ENCODE measurements at places on chromosomes 6 and 20. TPM values are rescaled to one million over a fixed set of nuclear protein-coding genes. Genes with fewer than 3 reads are reported as not detected.

DNA sequence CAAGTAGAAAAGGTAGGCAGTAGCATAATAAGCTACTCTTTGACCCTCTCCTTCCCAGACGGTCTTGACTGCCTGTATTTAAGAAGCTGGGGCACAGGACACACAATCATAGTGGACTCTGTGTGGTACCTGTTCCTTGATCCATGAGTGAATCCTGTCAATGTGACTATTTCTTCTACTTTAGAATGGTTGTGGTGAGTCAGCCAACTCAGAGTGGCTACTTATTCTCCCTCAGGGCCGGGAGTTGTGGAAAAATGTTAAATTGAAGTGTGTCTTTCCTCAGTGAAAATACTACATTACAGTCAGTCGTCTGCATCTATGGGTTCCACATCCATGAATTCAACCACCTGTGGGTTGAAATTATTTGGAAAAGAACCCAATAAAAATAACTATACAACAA, 30.8 kb upstream of the PREP start:
- H3K4me1 ChIP-seq = peaks cover 7% of the 10 kb centered on the region
- no peaks in the 10 kb centered on the region for H3K36me3 ChIP-seq
- DNase-seq = no peak

DNA sequence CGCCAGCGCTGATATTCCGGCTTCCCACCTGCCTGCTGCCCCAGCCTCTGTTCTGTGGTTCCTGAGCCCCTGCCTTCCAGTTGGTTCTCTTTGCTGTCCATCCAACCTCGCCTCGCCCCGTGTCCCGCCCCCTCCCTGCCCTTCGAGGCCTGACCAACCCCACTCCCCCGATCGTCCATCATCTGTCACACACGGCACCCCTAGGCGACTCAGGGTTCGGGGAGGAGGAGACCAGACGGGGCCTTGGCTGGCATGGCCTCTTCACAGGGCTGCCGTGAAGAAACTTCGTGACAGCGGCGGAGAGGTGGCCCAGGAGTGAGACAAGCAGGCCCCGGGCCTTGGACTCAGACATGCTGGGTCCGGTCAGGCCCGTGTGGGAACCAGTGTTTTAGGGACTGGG, 226.1 kb downstream of the QKI start:
- no peak for DNase-seq
- H3K27ac ChIP-seq = no peak overlapping the region
- no peak overlapping the region for H3K4me3 ChIP-seq
- no peaks in the 10 kb centered on the region for H3K36me3 ChIP-seq
- no peaks in the 10 kb centered on the region for H3K27me3 ChIP-seq

- H3K27me3 ChIP-seq = no peaks in the 10 kb centered on the region
- H3K4me1 ChIP-seq = no peaks in the 10 kb centered on the region
- no peak overlapping the region for H3K4me3 ChIP-seq
Observed at GRCh38 chr6:80217794-80218193, 111.3 kb downstream of the BCKDHB start.

DNA sequence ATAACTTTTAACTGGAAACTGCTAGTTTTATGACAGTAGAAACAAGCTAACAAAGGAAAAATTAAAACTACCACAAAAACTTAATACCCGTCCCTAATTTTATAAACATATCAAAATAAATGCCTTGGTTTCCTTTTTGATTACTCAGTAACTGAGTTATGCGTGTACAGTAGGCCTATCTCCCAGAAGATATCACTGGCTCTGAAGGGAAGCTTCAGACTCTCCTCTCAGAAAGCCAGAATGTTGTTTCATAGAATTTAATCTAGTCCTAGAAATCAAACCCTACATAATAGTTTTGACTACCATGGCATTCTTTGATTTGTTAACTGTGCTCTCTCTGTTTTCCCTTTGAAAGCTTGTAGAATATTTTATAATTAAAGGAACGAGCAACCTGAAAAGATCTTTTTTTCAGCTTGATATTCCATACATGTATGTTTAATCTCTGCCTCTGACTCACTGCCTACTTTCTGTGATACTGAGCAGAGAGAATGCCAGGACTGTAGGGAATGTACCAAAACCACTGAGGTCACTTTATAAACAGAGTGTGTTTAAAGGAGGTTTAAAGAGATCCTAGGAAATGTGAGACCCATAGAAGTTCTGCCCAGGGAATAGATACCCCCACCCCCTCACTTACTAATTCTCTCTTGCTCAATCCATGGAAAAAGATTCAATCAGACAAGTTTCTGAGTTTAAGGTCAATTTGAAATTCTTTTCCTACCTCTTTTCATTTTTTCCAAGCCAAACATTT, 311.5 kb downstream of the HDGFL1 start:
- no peak overlapping the region for H3K4me3 ChIP-seq
- H3K27ac ChIP-seq = peak overlapping the region; percentile 87
- H3K36me3 ChIP-seq = no peaks in the 10 kb centered on the region
- no peaks in the 10 kb centered on the region for H3K27me3 ChIP-seq
- DNase-seq = peak; percentile 73

DNA sequence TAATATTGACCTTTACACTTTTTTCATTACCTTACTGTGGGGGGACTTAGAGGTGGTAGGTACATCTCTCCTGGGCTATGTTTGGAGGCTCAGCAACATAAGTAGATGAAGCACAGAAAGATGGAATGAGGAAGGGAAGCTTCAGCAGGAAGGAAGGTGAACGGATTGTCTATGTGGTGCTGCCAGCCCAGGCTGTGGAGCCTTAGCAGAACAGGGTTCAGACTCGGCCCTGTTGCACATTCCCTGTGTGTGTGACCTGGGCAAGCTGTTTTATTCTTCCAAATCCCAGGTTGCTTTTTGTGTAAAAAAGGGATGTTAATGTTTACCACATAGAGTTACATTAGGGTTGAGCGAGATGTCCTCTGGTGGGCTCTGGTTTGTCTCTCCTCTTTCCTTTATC, 41.2 kb downstream of the ANKS1A start:
- peaks cover 10% of the 10 kb centered on the region for H3K4me1 ChIP-seq
- H3K4me3 ChIP-seq = no peak overlapping the region
- DNase-seq = no peak
- H3K27me3 ChIP-seq = no peaks in the 10 kb centered on the region

GRCh38 chr20:4216142-4216735, 200.9 kb upstream of the RNF24 start:
- H3K4me3 ChIP-seq = no peak overlapping the region
- no peak overlapping the region for H3K27ac ChIP-seq
- H3K36me3 ChIP-seq = no peaks in the 10 kb centered on the region
- H3K27me3 ChIP-seq = no peaks in the 10 kb centered on the region

- H3K36me3 ChIP-seq = no peaks in the 10 kb centered on the region
- no peaks in the 10 kb centered on the region for H3K27me3 ChIP-seq
- peaks cover 15% of the 10 kb centered on the region for H3K4me1 ChIP-seq
- peak overlapping the region; percentile 42 for H3K4me3 ChIP-seq
Observed at GRCh38 chr20:59006167-59006863, 739 bp downstream of the CTSZ start.

- no peaks in the 10 kb centered on the region for H3K4me1 ChIP-seq
- H3K27me3 ChIP-seq = no peaks in the 10 kb centered on the region
- H3K4me3 ChIP-seq = no peak overlapping the region
- no peak overlapping the region for H3K27ac ChIP-seq
- H3K36me3 ChIP-seq = no peaks in the 10 kb centered on the region
Observed at GRCh38 chr6:21420926-21421325, 172.6 kb upstream of the SOX4 start.

DNA sequence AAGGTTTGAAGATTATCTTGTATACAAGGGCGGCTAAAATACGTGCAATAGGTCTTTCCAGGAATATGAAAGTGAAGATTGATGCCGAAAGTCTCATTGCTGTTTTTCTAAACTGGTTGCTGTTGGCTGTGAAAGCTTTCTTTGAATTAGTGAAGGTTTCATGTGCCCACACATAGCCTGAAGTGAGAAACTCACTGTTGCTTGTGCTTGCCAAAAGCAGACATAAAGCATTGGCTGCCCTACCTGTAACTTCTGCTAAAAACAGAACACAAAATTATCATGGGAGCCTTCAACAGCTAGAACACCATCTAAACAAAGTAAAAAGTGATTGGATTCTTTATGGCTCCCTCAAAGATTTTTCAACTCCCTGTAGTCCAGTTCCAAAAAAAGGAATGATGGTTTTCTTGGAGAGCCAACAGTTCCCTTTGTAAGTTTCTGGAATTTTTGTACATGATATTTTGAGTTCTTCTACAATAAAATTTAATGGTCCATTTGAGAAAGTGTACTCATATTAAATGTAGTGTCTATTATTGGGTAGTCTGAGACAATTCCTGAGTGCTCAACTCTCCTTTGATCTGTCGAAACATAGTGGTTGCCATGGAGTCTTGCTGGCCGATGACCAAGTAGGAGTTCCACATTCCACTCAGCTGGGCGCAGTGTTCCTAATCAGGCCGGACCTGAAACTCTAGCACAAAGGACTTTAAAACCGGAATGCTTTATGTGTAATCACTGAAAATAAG, 68.5 kb downstream of the PLEKHG1 start:
- no peak overlapping the region for H3K4me3 ChIP-seq
- peaks cover 21% of the 10 kb centered on the region for H3K4me1 ChIP-seq
- DNase-seq = peak; percentile 90

DNA sequence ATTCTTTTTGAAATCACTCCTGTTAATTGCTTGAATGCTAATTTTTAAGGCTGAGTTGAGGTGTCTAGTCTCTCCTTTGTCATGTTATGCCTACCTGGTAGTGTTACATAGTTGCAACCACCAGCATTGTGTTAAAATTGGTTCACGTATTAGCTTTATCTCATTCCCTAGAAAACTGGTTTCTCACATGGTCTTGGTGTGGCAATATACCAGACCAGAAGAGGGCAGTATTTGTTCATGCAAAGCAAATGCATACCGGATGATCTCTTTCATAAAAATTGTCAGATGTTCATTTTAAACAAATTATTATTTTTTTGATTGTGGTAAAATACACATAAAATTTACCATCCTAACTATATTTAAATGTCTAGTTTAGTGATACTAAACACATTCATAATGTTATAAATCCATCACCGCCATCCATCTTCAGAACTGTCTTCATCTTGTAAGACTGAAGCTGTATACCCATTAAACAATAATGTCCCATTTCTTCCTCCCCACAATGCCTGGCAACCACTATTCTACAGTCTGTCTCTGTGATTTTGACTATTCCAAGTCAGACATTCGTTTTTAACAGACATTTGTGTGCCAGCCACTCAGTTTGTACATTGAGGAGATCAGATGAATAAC, 92.8 kb downstream of the ATRN start:
- no peaks in the 10 kb centered on the region for H3K36me3 ChIP-seq
- H3K27me3 ChIP-seq = no peaks in the 10 kb centered on the region
- no peak overlapping the region for H3K27ac ChIP-seq
- peak; percentile 66 for DNase-seq

- no peak overlapping the region for H3K27ac ChIP-seq
- peaks cover 7% of the 10 kb centered on the region for H3K4me1 ChIP-seq
- H3K4me3 ChIP-seq = no peak overlapping the region
- no peaks in the 10 kb centered on the region for H3K36me3 ChIP-seq
- no peaks in the 10 kb centered on the region for H3K27me3 ChIP-seq
Observed at GRCh38 chr20:4045741-4046140, 30.4 kb upstream of the RNF24 start.

- DNase-seq = peak; percentile 84
- no peak overlapping the region for H3K27ac ChIP-seq
- no peaks in the 10 kb centered on the region for H3K27me3 ChIP-seq
- H3K4me3 ChIP-seq = no peak overlapping the region
Observed at GRCh38 chr6:72411872-72412708, 209.8 kb upstream of the KCNQ5 start.

GRCh38 chr6:133241901-133242636, 912 bp downstream of the EYA4 start:
- peaks cover 84% of the 10 kb centered on the region for H3K27me3 ChIP-seq
- H3K4me1 ChIP-seq = peaks cover 12% of the 10 kb centered on the region
- H3K36me3 ChIP-seq = no peaks in the 10 kb centered on the region
- H3K4me3 ChIP-seq = peak overlapping the region; percentile 30
- no peak overlapping the region for H3K27ac ChIP-seq
- DNase-seq = peak; percentile 12

DNA sequence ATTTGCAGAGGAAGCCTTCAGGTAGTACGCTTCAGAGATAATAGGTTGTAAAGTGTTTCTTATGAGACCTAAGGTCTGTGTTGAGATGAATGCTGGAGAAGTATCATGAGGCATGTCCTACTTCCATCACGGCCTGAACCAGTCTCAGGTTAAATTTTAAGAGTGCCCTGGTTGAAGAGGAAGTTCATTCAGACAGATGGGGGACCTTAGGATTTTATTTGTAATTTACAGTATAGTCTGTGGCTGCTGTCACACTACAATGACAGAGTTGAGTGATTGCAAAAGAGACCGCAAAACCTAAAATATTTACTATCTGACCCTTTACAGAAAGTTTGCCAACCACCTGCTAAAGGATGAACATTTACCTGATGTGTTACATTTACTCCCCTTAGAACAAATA, 70.9 kb downstream of the UST start:
- no peaks in the 10 kb centered on the region for H3K36me3 ChIP-seq
- peaks cover 7% of the 10 kb centered on the region for H3K4me1 ChIP-seq
- H3K27me3 ChIP-seq = no peaks in the 10 kb centered on the region
- no peak for DNase-seq
- no peak overlapping the region for H3K4me3 ChIP-seq
- H3K27ac ChIP-seq = no peak overlapping the region

DNA sequence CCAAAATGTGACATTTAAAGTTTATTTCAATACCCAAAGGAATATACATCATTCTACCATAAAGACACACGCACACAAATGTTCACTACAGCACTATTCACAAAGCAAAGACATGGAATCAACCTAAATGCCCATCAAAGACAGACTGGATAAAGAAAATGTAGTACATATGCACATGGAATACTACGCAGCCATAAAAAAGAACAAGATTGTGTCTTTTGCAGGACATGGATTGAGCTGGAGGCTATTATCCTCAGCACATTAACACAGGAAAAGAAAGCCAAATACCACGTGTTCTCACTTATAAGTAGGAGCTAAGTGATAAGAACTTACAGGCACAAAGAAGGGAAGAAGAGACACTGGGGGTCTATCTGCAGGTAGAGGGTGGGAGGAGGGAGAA, 22.4 kb downstream of the ATP9A start:
- DNase-seq = no peak
- H3K27ac ChIP-seq = peak overlapping the region; percentile 91
- no peaks in the 10 kb centered on the region for H3K27me3 ChIP-seq

- H3K36me3 ChIP-seq = no peaks in the 10 kb centered on the region
- H3K4me3 ChIP-seq = no peak overlapping the region
- DNase-seq = no peak
- no peaks in the 10 kb centered on the region for H3K27me3 ChIP-seq
- no peaks in the 10 kb centered on the region for H3K4me1 ChIP-seq
Observed at GRCh38 chr6:140736231-140736630, 1361.8 kb upstream of the CITED2 start.

DNA sequence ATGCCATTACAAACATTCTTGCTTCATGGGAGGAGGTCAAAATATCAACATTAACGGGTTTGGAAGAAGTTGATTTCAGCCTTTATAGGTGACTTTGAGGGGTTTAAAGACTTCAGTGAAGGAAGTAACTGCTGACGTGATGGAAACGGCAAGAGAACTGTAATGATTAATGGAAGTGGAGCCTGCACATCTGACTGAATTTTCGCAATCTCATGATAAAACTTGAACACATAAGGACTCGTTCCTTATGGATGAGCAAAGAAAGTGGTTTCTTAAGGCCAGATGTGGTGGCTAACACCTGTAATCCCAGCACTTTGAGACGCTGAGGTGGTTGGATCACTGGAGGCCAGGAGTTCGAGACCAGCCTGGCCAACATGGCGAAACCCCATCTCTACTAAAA, 226.1 kb downstream of the BCAS1 start:
- H3K27me3 ChIP-seq = no peaks in the 10 kb centered on the region
- peaks cover 3% of the 10 kb centered on the region for H3K4me1 ChIP-seq
- no peak for DNase-seq
- no peak overlapping the region for H3K4me3 ChIP-seq

EYS gene
- 1.4 TPM for total RNA-seq

SRSF12 gene
- total RNA-seq = 7.3 TPM

PRICKLE4 gene
- 1.2 TPM for total RNA-seq

RAET1E gene
- total RNA-seq = not detected

FAM209A gene
- 0.40 TPM for total RNA-seq

SYCP2 gene
- 1.7 TPM for total RNA-seq
